Tongue (tissue), 3 donors: ENCODE measurements at places on chromosomes 3 and 15. TPM values are rescaled to one million over a fixed set of nuclear protein-coding genes. Genes with fewer than 3 reads are reported as not detected.

DNA sequence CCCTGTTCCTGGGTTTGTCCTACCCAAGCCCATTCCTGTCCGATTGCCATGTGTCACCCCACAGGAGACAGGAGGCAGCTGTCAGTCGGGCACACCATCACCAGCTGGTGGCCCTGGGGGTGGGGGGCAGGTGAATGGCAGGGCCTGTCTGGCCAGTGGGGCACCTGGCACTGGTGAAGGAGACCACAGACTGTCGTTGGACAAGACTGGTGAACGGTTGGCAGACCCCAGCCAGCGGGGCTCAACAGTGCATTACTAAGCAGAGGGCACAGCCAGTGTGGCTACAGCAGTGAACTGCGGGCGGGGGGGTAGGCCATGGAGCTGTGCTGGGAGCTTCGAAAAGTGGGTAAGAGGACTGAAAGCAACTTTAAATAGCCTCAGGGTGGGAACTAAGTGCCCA lies 2.1 kb downstream of the SEMA7A start:
- no peak for DNase-seq

GRCh38 chr3:171776411-171776810 lies 33.9 kb downstream of the PLD1 start:
- peak; percentile 65 for DNase-seq

GRCh38 chr3:47057212-47057671 lies 77.8 kb downstream of the NBEAL2 start:
- no peak for DNase-seq

DNA sequence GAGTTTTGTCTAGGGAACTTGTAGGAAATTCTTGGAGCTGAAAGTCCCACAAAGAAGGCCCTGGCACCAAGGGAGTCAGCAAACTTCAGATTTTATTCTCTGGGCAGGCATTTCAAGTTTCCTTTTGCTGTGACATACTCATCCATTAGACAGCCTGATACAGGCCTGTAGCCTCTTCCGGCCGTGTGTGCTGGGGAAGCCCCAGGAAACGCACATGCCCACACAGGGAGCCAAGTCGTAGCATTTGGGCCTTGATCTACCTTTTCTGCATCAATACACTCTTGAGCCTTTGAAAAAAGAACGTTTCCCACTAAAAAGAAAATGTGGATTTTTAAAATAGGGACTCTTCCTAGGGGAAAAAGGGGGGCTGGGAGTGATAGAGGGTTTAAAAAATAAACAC lies 15.0 kb downstream of the TIGIT start:
- DNase-seq: no peak

- peak; percentile 50 for DNase-seq
These were observed 155.2 kb upstream of the C2CD4B start for GRCh38 chr15:62320259-62320658.

GRCh38 chr15:25693321-25694238 lies 169.5 kb downstream of the ATP10A start:
- peak; percentile 32 for DNase-seq

- no peak for DNase-seq
These were observed 222.3 kb upstream of the LYSMD4 start for GRCh38 chr15:99955532-99955931.

- no peak for DNase-seq
These were observed 36.2 kb downstream of the ICE2 start for GRCh38 chr15:60442763-60443162.

- no peak for DNase-seq
These were observed 2.7 kb upstream of the OPA1 start for GRCh38 chr3:193590088-193590856.

- DNase-seq: no peak
These were observed 112.2 kb upstream of the SLC6A11 start for GRCh38 chr3:10703875-10704274.

DNA sequence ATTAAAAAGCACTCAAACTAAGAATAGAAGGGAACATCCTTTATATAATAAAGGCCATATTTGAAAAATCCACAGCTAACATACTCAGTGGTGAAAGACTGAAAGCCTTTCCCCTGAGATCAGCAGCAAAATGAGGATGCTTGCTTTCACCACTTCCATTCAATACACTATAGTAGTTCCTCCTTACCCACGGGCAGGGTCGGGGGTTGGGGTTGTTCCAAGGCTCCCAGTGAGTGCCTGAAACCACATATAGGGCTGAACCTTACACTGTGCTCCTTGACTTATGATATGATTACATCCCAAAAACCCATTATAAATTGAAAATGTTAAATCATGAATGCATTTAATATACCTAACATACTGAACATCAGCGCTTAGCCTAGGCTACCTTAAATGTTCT lies 37.7 kb downstream of the ALDH1L1 start:
- DNase-seq: no peak

DNA sequence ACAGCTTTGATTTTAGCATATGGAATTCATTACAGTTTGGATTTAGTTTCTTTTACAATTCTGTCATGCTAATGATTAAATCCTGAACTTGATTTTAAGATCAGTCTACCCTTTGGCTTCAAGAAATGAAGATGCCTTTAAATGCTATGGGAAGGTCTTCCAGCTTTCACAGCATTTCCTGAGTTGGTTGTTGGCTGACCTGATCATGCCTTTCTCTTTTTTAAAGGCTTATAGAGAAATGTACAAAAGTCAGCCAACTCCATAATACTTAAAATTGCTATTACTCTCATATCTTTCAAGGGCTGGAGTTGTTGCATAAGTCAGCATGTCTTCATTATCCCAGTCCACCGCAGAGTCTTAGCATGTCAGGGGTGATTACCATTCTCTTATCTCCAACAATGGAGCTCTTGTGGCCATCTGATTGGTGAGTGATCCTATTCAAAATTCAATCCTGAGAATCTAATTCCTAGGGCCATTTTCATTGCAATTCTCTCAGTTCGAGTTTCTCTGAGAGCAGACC lies 123.8 kb downstream of the GMNC start:
- DNase-seq: no peak

GRCh38 chr3:149989307-149989706 lies 18.6 kb upstream of the PFN2 start:
- DNase-seq: no peak

DNA sequence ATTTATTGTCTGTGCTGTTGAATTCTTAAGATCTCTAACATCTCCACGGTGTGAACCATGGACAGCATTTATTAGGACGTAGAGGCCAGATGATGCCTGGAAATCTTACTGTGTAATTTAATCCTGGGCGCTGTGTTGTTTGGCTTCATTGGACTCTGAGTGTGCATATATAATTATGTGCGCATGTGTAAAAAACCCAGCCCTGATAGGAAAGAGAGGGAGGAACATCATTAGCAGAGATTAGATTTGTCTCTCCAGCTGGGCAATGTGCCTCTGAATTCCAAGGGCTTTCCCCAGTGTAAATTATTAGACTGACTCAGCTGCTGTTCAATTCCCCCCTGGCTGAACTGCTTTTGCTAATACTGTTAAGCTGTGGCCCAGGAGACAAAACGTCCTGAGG lies 39.6 kb downstream of the MAP3K13 start:
- peak; percentile 70 for DNase-seq

GRCh38 chr15:95761501-95762165 lies 568.9 kb upstream of the NR2F2 start:
- no peak for DNase-seq

DNA sequence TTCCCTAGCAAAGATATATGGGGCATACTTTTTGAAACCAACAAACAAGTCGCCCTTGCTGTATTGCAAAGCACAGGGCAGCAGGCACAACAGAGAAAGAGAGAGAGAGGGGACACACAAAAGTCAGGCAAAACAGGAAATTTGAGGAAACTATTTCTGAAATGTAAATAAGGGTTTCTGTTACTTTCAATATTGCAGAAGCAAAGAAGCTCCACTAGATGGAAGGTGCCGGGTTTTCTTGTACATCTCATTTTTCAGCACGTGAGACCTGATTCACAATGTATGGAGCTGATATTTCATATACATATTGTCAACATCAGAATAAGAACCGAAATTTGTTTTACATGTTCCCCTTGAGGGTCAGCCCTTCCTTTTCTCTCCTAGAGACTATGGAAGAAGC lies 127.4 kb downstream of the FOXP1 start:
- DNase-seq: no peak

DNA sequence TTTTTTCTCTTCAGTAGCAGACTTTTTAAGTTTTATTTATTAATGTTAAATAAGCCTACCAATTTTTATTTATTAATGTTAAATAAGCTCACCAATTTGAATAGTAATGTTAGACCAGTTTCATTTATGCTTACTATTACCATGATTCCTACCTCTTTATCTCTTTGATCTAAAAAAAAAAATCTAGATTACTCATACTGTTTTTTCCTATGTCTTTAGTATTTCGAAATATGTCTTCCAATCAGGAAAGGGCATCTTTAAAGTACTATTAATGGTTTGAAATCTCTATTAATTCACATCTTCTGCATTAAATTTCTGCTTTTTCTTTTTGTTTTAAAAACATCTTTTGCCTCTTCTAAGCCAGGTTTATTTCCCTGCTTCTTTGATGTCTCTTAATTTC lies 27.5 kb upstream of the MAPKBP1 start:
- no peak for DNase-seq

DNA sequence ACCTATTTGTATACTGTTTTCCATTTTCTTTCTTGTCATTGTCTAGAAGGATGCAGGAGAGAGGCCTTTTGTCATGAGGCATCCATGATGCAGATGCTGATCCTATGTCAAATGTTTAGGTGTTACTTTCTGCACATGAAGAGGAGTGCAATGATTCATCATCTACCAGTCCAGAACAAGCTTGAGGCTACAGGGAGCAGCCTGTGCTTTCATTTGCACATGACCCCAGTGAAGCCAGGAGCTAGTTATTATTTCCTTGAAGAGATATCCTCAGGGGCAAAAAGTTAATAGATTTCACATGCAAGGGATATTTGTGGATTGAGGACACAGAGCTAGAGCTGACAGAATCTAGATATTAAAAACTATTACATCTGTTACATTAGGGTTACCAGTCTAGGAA lies 204.4 kb upstream of the TGFBR2 start:
- no peak for DNase-seq

GRCh38 chr3:105767776-105768175 lies 101.0 kb downstream of the CBLB start:
- DNase-seq: no peak

DNA sequence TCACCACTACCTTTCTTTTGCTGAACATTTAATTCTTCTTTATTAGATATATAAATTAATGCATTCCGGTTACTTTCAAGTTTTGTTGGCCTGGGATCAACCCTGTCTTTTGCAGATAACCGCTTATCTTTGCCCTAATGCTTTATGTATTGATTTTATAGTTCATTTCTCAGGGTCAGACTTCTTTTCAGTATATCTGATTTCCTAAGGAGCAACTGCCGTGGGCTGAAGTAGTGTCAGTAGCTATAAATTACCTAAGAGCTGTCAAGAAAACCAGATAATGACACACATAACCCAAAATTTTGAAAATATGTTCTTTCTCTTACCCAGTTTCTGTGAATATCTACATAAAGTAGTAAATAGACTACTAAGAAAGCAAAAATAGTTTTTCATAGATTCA lies 38.0 kb downstream of the COL6A5 start:
- no peak for DNase-seq

DNA sequence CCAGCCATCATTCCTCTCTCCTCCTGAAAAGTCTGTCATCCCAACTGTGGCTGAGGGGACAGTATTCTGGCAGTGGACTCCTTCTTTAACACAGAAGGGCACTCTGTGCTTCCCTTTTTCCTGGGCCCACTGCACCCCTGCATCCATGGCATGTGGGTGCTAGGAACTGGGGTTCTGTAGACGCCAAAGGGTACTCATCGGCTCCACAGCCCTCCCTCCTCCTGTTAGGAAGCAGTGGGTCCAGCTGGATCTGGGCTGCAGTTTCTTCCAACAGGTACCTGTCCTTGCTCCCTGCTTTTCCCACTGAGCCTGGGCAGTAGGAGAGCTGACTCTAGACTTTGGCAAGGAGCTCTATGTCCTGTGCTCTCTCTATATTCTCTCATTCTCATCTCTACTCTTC lies 6.4 kb upstream of the MANF start:
- DNase-seq: no peak

DNA sequence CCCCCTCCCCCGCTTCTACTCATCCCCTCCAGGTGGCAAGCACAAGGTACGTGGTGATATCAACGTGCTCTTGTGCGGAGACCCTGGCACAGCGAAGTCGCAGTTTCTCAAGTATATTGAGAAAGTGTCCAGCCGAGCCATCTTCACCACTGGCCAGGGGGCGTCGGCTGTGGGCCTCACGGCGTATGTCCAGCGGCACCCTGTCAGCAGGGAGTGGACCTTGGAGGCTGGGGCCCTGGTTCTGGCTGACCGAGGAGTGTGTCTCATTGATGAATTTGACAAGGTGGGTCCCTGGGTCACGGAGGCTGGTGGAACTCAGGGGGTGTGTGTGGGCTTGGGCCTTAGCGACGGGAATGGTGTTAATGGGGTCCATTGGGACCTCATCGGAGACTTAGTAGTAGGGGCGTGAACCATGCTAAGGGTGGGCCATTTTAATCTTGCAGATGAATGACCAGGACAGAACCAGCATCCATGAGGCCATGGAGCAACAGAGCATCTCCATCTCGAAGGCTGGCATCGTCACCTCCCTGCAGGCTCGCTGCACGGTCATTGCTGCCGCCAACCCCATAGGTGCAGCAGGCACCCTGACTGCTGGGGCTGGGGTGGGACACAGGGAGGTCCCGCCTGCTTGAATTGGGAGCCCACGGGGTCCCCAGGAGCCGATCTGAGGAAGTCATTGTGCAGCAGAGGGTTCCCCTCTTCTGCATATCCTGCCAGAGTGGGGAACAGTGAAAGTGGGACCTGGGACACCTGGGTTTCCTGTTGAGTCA lies 12.0 kb upstream of the PODXL2 start:
- DNase-seq: no peak

DNA sequence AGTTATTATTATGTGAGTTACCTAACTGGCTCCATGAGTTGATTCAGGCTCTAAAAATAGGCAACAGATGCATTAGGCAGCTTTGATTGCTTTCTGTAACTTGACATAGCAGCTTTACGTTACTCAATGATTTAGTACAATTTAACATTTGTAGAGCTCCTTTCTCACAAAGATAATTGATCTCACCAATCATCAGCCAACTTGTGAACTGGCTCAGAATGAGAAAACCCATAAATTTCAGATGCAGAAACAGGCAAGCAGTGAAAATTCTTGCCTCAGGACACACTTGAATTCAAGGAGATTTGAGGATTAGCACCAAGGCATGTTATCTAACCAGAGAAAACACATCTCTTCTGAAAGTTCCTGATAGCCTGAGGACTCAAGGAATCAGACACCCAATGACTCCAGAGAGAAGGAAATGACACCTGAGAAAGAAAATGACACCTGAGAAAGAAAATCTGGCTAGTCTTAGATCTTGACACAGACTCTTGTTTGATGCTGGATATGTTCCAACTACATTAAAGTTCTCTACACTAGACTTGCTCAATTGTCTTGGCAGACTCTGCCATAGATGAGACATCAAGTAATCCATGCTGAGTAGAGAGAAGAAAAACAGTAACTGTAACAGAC lies 315.1 kb upstream of the CBLB start:
- peak; percentile 57 for DNase-seq

GRCh38 chr15:60993008-60993407 lies 236.1 kb downstream of the RORA start:
- no peak for DNase-seq

GRCh38 chr15:62539236-62539635 lies 374.2 kb upstream of the C2CD4B start:
- no peak for DNase-seq

- no peak for DNase-seq
These were observed 101.1 kb upstream of the FHIT start for GRCh38 chr3:61352306-61352705.

Gene ABCC5
- 58.7 TPM for total RNA-seq

Gene ALS2CL
- 39.8 TPM for total RNA-seq

Gene HTR3E
- total RNA-seq: not detected

Gene CIAO2A
- 42.5 TPM for total RNA-seq

Gene GOLGA8T
- total RNA-seq: not detected

Gene EOMES
- 0.31 TPM for total RNA-seq

Gene GP9
- total RNA-seq: not detected

Gene GUCA1C
- not detected for total RNA-seq

Gene LYZL4
- not detected for total RNA-seq

Gene CAND2
- 58.5 TPM for total RNA-seq
